ENCODE measurements at places on chromosomes 12 and 14.

DNA sequence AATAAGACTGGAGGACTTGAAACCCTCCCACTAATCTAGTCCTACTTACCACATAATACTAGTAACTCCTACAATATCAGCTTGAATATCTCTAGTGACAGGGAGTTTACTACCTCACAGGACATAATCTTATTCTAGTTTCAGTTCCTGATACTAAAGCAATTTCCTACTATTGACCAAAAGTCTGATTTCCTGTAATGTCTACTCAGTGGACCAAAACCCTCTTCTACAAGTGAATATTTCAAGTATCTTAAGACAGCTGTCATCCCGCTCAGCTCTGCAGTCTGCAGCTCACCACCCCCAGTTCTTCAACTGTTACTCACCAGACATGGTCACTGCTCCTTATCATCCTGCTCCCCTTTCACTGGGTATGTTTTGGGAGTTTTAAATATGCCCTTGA lies 70.8 kb upstream of the TMCC3 start:
- DNase-seq, result no peak
- H3K27ac ChIP-seq, result no peak overlapping the region
- no peaks in the 10 kb centered on the region for H3K36me3 ChIP-seq
- H3K27me3 ChIP-seq, result no peaks in the 10 kb centered on the region
- no peak overlapping the region for H3K4me3 ChIP-seq

- H3K36me3 ChIP-seq, result no peaks in the 10 kb centered on the region
- no peak overlapping the region for H3K4me3 ChIP-seq
- no peak for DNase-seq
- H3K27me3 ChIP-seq, result peaks cover 10% of the 10 kb centered on the region
- H3K27ac ChIP-seq, result no peak overlapping the region
- peaks cover 4% of the 10 kb centered on the region for H3K4me1 ChIP-seq
These were observed 54.4 kb upstream of the BMP4 start for GRCh38 chr14:54010981-54011380.

DNA sequence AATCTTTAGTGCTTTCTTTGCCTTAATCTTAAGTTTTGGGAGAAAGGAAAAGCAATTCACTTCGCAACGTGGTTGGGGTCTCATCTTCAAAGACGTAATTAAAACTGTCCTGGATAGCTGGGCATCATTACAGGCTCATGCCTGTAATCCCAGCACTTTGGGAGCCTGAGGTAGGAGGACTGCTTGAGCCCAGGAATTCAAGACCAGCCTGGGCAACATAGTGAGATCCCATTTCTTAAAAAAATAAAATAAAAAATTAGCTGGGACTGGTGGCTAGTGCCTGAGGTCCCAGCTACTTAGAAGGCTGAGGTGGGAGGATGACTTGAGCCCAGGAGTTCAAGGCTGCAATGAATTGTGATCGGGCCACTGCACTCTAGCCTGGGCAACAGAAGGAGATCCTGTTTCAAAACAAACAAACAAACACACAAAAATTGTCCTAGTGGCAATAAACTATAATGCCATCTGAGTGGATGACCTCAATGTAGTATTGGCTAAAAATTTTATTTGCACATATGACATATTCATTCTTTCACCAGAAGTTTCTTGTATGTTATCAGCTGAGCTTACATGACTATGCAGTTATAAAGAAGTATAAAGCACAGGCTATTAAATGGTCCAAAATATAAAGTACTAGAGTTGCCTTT lies 1.6 kb upstream of the MNAT1 start:
- H3K36me3 ChIP-seq, result no peaks in the 10 kb centered on the region
- peaks cover 9% of the 10 kb centered on the region for H3K27me3 ChIP-seq
- no peak overlapping the region for H3K4me3 ChIP-seq
- DNase-seq, result no peak
- H3K4me1 ChIP-seq, result peaks cover 20% of the 10 kb centered on the region

GRCh38 chr14:100654814-100655740 lies 67.9 kb upstream of the BEGAIN start:
- H3K27ac ChIP-seq, result no peak overlapping the region
- peaks cover 33% of the 10 kb centered on the region for H3K27me3 ChIP-seq
- H3K4me3 ChIP-seq, result no peak overlapping the region
- peaks cover 5% of the 10 kb centered on the region for H3K4me1 ChIP-seq
- no peaks in the 10 kb centered on the region for H3K36me3 ChIP-seq

- H3K36me3 ChIP-seq, result no peaks in the 10 kb centered on the region
- peaks cover 38% of the 10 kb centered on the region for H3K4me1 ChIP-seq
- peak overlapping the region; percentile 88 for H3K27ac ChIP-seq
These were observed 53.5 kb downstream of the PHLDA1 start for GRCh38 chr12:75977952-75978671.

DNA sequence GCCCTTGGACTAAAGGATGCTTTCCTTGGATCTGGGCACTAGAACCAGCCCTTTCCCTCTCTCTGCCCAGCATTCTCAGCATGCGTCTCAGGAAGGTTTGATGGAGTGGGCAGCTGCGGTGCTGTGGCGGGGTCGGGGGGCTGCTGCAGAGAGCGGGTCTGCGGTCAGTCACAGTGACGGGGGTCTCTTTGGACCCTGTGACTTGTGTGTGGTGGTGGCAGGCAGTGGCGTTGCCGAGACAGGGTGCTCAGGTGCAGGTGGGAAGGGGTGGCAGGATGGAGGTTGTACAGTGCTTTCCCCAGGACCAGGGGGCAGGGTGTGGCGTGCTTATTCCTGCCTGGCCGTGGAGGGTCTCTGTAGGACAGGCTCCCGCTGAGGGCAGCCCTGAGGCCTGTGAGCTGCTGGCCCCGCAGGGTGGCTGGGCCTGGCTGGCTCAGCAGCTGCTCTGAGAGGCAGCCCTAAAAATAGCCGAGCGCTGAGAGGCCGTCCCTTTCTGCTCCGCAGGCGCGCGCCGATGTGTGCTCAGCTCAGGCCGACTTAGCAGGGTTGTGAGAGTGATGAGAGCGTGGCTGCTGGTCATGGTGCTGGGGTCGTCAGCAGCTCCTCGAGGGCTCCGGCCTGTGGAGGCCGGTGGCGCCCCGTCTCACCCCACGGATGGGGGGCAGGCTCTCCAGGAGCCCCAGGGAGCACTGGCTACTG lies 9.7 kb downstream of the PACS2 start:
- H3K4me3 ChIP-seq, result no peak overlapping the region
- peaks cover 5% of the 10 kb centered on the region for H3K36me3 ChIP-seq
- no peaks in the 10 kb centered on the region for H3K27me3 ChIP-seq
- H3K27ac ChIP-seq, result no peak overlapping the region

DNA sequence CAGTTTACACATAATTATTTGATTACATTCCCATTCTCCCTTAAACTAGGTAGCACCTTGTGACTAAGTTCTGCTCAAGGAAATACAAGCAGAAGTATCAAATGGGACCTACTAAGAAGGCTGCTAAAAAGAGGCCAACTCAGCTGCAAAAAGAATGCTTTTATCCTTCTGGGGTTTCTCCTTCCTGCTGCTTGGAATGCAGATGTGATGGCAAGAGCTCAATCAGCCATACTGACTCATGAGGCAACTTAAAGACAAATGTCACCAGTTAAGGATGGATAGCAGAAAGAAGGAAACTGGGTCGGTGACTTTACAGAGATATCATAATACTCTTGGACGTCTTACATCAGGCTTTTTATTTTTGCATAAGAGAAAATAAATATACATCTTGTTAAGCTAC lies 38.0 kb upstream of the RAP1B start:
- H3K36me3 ChIP-seq, result no peaks in the 10 kb centered on the region
- no peak for DNase-seq
- H3K27ac ChIP-seq, result no peak overlapping the region

GRCh38 chr12:45928309-45928708 lies 62.1 kb downstream of the SCAF11 start:
- no peaks in the 10 kb centered on the region for H3K27me3 ChIP-seq
- no peaks in the 10 kb centered on the region for H3K4me1 ChIP-seq
- H3K27ac ChIP-seq, result no peak overlapping the region
- H3K36me3 ChIP-seq, result peaks cover 42% of the 10 kb centered on the region
- DNase-seq, result no peak

DNA sequence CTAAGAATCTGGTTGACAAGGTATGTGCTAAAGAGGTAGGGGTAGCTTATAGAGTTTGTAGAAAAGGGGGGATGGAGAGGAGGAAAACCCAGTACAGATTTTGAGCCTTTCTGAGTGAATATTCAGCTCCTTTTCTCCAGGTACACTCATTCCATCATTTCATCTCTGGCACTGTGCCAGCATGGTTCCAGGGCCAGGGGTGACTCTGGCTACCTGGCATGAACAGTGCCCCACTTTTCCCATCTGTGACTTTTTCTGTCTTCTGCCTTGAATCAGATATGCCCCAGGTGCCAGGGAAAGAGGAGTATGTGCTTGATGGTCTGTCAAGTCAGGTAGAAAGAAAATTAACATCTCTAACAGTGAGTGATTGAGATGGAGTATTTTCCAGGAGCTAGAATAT lies 175.7 kb downstream of the CACNA1C start:
- peaks cover 9% of the 10 kb centered on the region for H3K4me1 ChIP-seq
- DNase-seq, result no peak
- H3K27ac ChIP-seq, result no peak overlapping the region

DNA sequence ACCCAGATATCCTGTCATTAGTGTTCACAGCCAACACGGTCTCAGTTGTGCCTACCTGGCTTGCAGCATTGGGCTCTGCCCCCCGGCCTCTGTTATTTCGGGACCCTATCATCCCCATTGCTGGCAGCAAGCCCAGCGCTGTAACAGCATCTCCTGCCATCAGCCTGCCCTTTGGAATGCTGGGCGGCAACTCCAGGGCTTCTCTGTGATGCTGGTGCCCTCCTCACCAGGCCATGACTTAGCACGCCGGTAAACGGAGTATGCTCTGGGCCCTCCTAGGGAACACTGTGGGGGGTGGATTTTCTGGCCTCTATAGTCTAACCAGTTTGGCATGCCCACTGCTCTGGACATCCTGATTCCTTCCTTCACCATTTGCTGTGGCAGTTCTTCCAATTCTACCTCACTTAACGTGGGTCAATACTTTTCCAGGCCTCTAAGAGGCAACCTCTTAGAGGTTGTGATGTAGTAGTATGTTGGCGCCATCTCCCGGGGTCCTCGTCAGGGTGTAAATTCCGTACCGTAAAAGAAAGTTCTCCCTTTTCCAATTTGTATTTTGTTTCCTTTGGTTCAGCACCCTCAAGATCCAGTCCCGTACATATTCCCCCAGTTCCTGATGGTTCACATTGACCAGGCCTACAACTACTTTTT lies 80.0 kb downstream of the SINHCAF start:
- peak overlapping the region; percentile 10 for H3K4me3 ChIP-seq
- H3K27me3 ChIP-seq, result peaks cover 18% of the 10 kb centered on the region
- no peak for DNase-seq
- H3K4me1 ChIP-seq, result no peaks in the 10 kb centered on the region
- H3K36me3 ChIP-seq, result no peaks in the 10 kb centered on the region

- H3K4me1 ChIP-seq, result peaks cover 11% of the 10 kb centered on the region
- H3K27me3 ChIP-seq, result no peaks in the 10 kb centered on the region
- DNase-seq, result no peak
These were observed 1.3 kb downstream of the KERA start for GRCh38 chr12:91056488-91056887.
